ENCODE measurements at places on chromosomes 7 and 10.

DNA sequence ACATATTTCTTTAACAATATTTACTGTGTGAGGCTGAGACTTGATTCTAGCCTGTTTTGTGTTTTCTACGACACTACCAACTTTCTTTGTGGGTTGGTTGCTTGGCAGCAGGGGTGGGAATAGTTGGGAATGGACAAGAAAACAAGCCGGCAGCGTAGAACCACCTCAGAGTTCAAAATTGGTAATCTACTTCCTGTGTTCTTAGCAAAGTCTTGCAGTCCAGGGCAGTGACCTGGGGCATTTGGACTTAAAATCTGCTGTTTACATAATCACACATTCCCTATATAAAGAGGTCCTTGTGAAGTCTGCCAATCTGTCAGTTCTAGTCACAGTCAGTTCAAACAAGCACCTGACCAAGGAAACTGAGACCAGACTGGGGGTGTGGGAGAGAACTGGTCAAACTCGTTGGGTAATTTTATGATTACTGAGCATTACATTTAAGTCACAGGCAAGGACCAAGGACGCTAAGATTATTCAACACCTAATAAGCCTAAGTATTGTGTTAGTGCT is 167.9 kb downstream of the CPEB3 start:
- DNase-seq: peak; percentile 46

- peak; percentile 74 for DNase-seq
Measured at GRCh38 chr7:108132551-108133265, 2.5 kb upstream of the LAMB4 start.

- peak; percentile 23 for DNase-seq
Measured at GRCh38 chr7:43363035-43363791, 219.7 kb upstream of the STK17A start.

DNA sequence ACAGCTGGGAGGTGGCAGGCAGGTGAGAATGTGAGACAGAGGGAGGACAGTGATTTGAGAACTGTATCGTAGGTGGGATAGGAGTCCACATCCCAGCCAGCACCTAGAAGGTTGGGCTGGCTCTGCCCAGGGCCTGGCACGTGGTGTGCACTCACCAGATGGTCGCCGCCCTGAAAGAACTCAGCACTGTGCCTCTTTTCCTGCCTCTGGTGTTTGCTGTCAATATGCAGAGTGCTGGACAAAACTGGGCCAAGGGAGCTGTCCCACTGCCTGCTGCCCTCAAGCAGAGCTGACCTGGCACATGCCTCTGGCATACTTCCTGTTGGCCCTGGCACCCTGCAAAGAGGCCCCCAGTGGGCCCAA is 36.8 kb downstream of the CHST3 start:
- DNase-seq: no peak

DNA sequence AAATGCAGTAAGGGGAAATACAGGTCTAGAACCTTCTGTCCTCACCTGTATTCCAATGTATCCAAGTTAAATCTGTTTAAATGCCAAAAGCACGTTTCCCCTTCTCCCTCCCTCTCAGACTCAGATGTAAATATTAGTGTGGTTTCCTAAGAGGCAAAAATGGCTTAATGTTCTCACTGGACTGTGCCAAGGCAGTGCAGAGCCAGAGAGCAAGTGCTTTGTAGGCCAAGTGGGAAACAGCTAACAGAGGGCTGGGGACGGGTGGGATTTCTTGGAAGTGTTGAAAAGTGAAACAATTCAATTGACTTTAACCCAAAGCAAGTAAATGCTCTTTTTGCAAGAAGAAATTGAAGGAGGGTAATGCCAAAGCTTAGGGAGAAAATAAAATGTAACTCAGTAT is 103.1 kb downstream of the GSAP start:
- DNase-seq: no peak

DNA sequence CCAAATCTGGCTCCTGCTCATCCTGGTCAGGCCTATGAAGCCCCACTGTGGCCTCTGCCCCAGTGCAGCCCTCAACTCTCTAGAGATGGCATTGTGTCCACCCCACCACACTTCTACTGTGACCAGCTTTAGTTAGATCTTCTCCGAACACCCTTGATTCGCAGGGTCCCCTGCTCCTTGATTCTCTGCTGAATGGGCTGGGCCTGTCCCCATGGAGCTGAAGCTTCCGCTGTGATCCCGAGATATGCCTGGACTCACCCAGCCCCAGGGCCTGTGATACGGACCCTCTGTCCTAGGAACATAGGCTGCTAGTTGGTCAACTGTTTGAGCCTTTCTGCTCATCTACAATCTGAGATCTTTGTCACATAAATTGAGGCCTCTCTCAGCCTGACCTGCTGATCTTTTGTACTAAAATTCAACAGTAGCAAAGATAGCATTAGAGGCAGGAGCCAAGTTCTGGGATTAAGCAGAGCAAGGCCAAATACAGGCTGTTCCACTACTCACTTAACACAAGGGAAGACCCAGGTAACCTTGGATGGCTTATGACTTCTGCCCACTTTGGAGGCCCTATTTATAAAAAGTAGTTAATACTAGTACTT is 6.5 kb upstream of the PPIF start:
- no peak for DNase-seq

DNA sequence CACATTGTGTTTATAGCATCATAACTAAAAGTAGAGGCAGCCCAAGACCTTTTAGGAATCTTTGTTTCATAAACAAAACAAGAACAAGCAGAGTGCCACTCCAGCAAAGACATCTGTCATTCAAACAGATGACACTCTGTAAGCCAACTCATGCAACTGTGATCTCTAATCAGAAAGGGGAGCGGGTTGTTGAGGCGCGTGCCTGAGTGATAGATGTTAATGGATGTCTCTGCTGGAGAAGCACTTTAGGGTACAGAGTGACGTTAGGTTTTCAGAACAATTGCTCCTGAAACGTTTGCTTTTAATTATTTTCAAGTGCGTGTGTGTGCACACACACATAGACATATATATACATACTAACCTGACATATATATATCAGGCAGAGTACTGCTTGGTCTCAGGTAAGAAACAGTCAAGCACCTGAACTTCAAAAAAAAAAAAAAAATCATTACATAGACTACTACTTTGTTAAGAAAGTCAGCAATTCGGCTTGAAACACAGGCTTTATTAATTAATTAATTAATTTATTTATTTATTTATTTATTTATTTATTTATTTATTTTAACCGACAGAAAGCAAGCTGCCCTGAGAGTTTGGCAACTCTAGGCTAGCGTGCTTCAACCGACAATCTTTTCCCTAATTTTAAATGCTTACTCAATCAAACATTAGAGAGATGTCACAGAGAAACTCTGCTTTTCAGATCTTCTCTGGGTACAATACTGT is 109.1 kb downstream of the POU6F2 start:
- no peak for DNase-seq

DNA sequence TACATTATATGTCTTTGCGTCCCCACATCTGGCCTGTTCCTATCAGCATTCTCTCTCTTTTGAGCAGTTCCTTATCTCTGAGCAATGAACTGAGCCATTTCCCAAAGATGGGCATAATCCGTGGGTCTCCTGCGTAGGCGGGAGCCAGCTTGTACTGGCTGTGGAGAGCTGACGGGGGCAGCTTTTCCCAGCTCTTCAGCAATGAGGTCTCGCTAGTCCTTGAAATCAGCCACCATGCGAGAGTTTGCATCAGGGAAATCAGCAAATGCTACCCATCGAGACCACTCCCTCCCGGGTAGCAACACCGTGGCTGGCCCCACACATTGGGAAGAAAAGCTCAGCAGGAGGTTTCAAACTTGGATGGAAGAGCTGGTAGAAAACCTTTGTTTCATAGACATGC is 51.9 kb upstream of the FAM180A start:
- DNase-seq: no peak

DNA sequence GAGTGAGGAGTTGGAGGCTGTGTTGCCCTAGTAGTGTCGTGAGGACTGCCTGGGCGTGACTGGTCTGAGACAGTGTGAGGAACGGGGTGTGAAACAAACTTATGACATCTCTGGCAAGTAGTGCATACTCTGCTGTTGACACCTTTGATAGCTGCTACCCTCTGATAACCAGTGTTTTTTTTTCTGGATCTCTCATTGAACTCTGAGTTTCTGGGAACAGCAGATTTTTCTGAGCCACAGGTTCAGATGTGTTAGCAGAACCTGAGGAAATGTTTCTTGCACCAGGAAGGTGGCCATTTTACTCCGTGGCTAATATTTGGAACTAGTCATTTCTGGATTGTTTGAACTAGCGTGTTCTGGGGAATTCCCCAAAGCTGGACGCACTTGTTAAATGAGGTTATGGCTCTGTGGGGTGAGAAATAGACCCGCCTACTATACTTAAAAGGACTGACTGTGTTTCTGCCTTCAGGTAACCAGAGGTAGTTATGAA is 52.9 kb downstream of the AUTS2 start:
- no peak for DNase-seq

DNA sequence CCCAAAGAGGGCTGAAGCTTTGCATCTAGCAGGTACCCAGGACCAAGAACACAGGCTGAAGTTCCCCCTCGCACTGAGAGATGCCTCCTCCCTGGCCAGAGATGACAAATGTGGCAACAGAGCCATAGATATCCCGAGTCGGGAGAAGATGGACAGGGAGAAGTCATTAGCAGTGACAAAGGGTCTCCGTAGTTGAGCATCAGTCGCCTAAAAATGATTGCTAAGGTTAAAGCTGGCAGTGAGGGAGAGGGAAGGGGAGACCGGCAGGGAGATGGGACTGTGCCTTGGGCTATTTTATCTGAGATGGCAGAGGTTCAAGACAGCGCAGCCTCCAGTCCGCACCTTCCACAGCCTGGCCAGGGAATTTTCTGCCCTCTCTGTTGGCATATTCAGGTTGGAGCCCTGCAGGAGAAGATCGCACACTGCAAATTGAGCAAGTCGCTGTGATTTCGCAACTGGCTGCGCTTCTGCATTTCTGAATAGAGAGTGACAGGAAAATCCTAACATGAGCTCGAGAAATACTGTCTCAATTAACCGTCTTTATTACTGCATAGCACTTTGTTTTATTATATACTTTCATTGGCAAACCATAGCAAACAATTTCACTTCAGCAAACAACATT is 238.9 kb upstream of the GPR26 start:
- DNase-seq: peak; percentile 41

- DNase-seq: no peak
Measured at GRCh38 chr10:122376364-122376961, 2.0 kb downstream of the PLEKHA1 start.

DNA sequence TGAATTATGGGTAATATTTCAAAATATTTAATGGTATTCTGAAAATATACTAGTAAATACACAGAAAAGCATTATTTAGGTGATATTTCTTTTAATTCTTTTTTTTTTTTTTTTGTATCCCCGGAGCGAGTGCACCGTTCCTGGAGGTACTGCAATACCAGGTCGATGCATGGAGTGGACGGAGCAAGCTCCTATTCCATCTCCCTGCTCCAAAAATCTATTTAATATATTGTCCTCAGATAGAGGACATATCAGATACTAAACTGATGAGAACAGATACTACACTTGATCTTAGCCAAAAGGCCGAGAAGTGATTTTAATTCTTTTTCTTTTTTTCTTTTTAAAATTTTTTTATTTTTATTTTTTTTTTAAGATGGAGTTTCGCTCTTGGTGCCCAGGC is 10.8 kb downstream of the BTRC start:
- DNase-seq: no peak

DNA sequence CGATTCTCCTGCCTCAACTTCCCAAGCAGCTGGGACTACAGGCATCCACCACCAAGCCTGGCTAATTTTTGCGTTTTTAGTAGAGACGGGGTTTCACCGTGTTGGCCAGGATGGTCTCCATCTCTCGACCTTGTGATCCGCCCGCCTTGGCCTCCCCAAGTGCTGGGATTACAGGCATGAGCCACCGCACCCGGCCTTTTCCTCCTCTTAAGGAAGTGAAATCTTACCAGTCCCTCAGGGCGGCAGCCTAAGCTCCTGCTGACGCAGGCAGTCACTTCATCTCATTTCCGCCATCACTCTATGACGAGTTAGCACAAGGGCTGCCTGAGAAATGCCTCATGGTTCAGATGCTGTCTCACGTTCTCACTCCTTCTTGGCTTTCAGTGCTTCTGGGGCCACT is 246.0 kb upstream of the SHH start:
- no peak for DNase-seq

DNA sequence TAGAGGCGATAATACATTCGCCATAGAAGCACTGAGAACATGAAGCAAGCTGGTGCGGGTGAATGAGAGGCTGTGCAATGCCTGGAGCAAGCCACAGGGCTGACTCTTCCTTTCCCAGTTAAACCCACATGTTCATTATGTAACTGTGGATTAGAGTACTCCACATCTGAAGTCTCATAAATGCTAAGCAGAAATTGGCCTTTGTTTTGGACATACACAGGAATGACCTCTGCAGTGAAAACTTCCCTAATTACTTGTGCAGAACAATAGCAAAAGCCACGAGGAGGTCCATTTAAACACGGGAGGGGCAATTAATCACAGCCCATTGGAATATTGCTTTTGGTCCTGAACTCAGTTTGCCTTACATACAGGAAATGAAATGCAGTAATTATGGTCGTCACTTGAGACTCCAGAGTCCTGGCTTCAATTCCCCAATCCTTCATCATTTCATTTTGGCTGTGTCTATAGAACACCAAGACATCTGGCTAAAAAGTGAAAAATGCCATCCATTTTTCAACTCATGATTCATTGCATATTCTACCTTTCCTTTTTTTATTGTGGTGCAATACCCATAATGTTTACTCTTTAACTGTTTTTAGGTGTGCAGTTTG is 78.7 kb upstream of the CXCL12 start:
- no peak for DNase-seq

DNA sequence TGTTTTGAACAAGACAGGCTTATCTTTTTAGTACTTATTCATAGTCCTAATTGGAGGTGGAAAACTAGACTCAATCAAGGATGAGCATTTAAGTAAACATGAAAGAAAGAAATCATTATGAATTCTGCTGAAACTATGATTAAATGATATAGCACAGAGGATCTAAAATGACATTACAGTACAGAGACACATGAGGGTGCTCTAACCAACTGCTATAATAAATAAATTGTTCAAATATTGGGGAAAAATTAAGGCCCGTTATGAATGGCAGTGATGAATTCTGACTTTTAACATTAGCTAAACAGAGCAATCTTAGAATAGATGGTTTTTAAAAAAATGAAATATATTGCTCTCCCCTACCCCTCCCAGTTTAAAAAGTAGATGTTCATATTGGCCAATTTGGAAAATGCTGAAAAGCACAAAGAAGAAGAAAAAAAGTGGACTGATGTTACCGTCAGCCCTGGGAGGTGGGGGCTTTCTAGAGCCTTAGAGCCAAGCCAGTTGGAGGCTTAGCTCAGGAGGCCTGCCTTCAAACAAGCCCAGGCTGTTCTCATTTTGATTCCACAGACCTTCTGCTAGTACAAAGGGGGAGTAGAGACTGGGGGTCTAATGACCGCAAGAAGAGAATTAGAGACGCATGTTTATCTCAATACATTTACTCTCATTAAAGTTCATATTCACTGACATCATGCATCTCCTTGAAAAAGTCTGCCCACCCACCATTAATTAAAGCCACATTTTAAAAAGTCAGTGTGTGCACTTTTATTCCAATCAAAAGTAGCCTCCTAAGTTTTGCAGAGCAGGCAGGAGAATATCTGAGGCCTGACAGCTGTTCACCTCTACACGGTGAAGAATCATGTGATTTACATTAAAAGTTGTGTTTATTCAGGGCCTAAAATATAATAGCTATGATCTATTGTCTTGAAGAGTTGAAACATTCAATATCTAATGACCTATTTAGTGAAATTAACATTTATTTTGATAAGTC is 10.0 kb downstream of the WNT2 start:
- DNase-seq: no peak

Measured in RWPE1 (cell line).